Activated T-cell treated with anti-CD3 and anti-CD28 coated beads for 4 hours (primary cell): ENCODE measurements at places on chromosomes 4 and X.

DNA sequence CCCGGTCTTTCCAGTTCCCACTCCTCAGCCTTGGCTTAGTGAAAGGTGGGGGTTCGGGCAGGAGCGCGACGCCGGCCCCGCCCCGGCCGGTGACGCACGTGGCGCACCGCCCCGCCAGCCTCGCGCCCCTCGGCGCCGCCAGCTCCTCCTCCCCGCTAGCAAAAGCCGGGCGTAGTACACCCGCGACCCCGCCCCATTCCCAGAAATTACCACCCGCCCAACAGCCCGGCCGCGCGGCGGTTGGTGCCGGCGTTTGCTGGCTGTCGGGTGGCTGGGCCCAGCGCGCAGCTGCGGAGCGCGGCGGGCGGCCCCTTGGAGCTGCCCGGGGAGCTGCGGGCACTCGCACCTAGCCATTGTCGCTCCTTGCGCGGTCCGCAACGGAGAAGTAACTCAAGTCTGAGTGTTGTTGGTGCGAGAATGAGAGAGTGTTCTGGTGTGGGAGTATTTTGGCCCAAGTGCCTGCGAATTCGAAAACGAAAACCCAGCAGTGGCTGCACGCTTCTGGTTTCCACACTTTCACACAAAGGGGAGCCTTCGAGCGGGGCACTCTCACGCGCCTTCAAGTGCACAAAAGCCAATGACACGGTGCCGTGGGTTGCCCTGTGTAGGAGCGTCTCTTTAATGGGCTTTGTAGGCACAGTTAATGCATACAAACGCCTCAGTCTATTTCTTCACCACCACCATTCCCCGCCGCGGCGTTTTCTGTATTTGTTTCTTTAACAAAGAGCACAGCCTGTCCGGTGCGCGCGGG lies 1.0 kb upstream of the ELF2 start:
- peak; percentile 84 for DNase-seq

GRCh38 chr4:113071274-113071673 lies 21.8 kb downstream of the ANK2 start:
- DNase-seq = no peak

DNA sequence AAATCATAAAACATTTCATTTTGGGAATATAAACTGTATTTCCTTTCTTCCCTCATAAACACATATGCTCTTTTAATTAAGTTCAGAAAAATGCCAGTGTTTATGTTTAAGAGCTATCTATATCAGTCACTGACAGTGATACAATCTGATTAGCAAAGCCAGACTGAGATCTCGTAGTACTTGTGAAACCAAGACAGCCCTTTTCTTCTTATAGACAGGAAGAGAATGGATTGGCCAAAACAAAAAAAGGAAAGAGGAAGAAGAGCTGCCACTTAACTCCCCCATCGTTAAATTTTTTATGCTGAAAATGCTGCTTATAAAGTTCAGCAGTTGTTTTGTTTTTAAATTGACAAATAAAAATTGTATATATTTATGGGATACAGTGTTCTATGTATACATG lies 87.4 kb downstream of the PLAC1 start:
- no peak for DNase-seq

DNA sequence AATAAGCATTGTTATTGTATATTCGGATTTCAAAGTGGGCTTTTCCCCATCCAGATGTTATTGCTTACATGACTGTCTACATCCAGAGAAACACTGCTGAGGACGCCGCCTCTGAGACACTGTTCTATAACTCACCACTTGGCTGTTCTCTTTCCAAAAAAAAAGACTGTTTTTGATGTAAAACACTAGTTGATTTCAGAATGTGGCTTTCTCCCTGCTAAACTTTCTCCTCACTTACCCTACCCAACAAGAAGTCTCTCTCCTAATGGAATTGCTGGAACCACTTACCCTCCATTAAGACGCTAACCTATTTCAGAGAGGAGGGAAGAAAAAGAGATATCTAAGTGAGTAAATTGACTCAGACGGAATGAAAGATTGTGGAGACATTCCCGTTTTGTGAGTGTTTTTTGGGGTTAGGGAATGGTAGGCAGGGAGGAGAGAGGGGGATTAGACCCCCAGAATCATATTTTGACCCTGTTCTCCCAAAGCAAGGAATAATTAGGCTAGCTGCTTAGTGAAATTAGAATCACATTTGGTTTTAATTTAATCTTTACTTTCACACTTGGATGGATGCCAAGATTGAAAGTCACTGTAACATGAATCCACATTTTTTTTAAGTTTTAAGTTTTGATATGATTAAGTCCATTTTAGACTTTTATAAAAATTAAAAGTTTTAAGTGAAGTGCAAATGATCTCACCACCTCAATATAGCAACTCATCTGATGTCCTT lies 174.9 kb downstream of the CHIC2 start:
- no peak for DNase-seq

GRCh38 chr4:149029056-149029651 lies 586.9 kb upstream of the NR3C2 start:
- no peak for DNase-seq

DNA sequence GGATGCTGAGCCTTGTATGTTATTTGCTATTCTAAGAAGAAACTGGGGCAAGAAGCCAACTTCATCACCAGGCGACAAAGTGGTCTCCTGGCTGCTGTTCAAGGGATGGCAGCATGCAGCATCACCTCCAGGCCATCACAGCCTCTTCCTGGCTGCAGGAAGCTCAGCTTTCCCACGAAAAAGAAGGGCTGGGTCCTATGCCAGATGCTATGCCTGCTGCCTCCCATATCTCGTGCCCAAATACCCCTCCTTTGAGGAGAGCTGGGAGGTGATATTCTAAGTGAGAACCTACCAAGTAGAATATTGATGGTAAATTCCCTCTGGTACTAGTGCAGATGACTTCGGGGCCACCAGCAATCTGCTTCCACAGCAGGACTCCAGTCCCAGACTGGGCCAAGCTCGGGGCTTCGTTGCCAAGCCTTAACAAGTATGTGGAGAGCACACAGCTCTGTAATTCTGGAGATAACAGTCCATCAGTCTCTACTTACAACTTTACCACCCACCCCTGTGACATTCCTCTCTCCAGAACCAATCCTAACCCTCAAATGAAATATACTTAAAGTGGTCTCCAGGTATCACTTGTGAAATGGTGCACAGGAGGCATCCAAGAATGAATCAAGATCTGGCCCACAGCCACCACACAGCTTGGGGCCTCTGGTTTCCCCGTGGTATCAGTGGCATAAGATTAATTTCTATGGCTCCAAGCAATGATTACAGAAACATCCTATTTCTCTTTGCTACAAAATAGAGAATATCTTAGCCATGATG lies 149.3 kb downstream of the PALLD start:
- no peak for DNase-seq

DNA sequence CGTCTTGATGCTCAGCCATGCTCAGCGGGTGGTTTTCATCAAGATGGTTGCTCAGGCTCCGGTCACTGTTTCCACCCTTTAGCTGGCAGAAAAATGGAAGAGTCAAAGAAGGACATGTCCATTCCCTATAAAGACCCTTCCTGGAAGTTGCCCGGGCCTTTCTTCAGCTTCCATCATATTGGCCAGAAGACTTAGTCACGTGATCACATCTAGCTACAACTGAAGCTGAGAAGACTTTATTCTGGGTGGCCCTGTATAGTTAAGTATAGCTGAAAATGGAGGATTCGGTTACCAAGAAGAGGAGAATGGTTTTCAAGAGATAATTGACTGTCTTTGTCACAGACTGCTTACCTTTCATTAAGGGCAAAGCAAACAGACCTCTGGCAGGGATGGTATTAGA lies 296.7 kb upstream of the CASK start:
- DNase-seq = no peak

- DNase-seq = no peak
These were observed 388.0 kb downstream of the SPRY1 start for GRCh38 chr4:123784626-123785025.

DNA sequence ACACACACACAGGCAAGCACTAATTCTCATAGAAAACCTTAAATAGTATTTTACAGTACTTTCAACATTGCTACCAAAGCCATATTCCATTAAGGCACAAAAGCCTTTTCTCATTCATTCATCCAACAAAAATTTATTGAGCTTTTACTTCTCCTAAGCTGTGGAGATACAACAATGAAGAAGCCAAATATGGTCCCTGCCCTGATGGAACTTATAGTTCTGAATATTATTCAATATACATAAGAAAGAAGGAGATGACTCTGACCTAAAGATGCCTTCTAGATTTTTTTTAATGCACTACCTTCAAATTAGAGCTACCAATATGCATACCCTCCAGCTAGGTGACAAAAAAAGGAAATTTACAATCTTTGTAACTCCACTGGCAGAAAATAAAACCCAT lies 90.0 kb upstream of the WDR44 start:
- DNase-seq = no peak

- no peak for DNase-seq
These were observed 562 bp downstream of the AKAP17A start for GRCh38 chrX:1591863-1592469.

GRCh38 chr4:93710101-93710846 lies 118.3 kb upstream of the ATOH1 start:
- no peak for DNase-seq

DNA sequence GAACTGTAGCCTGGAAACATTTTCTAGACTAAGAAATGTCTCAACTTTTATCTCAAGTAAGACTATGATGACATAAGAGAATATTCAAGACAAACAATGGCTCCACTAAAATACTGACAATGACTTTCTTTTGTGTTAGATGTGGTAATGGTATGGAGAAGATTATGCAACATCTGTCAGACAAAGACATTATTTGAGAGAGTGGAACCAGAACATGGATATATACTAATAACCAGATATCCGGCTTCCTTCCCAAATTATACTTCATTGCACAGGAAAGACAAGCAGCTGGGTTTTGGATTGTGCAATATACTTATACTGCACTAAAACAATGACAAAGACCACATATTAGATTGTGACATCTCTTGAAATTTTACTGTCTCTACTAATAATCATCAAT lies 290.8 kb upstream of the GIMD1 start:
- DNase-seq = no peak

DNA sequence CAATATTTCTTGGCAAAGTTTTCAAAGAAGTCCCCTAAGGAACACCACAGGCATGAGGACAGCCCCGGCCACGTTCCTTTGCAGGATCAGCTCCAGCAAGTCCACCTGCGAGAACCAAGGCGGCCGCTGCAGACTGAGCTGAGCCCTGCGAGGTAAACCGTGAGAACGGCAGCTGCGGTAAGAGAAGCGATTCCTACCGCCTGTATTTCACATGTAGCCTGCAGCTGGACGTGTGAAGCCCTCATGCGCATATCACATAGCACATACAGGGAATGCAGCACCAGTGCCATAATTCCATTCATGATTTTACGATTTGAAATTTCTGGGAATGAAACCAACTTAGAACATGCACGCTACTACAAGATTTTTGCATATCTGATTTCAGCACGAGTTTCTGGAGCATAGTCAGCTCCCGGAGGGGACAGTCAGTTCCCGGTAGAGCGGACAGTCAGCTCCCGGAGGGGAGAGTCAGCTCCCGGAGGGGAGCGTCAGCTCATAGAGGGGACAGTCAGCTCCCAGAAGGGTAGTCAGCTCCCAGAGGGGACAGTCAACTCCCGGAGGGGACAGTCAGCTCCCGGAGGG lies 41.7 kb downstream of the FGFRL1 start:
- no peak for DNase-seq
